ENCODE measurements at places on chromosomes 6 and 20.

- DNase-seq: peak; percentile 45
Observed at GRCh38 chr20:45306431-45306982, at the start of gene RBPJL. RBPJL (plus strand) TSS chr20:45306840; CDS start chr20:45306923, 83 bp downstream.

- no peak for DNase-seq
Observed at GRCh38 chr6:33926451-33926850, 122.6 kb upstream of the MLN start.

GRCh38 chr6:44040786-44041185 is 86.5 kb downstream of the MRPL14 start:
- no peak for DNase-seq

- no peak for DNase-seq
Observed at GRCh38 chr20:61125546-61126180, 126.4 kb upstream of the CDH4 start.

GRCh38 chr20:59576216-59576953 is 28.0 kb upstream of the PHACTR3 start:
- DNase-seq: no peak

DNA sequence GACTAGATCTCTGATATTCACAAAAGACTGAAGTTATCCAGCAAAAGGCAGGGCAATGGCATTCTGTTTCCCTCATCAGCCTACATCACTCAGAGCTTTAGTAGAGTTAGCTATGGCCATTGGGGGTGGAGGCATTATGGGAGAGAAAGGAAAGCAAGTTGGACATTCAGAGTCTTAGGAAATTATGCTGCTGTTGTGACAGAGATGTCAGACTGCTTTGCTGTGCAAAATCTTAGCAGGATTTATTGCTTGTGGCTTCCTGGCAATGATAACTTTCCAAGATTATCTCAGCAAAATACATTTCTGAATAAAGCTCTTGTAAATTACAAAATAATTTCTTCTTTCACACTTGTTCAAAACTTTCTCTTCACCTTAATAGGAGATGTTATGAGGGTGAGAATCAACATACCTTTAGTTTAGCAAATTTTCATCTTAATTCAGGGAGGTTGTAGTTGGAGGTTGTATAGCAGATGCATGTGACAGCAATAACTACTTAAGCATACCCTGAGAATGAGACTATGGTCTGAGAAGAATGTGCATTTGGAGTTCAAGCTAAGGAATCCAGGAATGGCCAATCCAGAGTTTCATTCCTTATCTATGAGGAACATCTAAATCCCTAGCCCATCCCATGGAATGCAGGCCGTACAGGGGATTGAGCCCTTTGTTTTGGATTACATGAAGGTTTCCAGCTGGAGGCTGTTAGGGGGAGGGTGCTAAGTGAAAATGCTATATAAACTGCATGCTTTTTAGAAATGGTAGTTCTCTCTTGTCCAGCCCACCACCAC is 179.8 kb downstream of the HAO1 start:
- no peak for DNase-seq

- DNase-seq: no peak
Observed at GRCh38 chr6:4055420-4056041, 23.4 kb downstream of the FAM217A start.

DNA sequence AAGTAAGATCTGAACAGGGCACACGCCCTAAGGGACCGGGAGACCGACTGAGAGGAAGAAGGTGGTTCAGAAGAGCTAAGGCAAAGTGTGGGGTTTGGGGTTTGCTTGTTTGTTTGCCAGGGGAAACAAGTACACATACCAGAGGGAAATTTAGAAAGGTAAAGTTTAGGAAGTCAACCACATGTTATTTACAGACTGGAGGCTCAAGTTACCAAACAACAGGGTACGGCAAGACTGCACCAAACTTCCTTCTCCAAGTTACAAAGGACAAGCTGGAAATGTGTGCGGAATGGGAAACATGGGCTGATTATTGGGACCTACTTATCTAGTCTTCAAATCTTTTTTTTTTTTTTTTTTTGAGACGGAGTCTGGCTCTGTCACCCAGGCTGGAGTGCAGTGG is 11.2 kb downstream of the PREP start:
- DNase-seq: no peak

DNA sequence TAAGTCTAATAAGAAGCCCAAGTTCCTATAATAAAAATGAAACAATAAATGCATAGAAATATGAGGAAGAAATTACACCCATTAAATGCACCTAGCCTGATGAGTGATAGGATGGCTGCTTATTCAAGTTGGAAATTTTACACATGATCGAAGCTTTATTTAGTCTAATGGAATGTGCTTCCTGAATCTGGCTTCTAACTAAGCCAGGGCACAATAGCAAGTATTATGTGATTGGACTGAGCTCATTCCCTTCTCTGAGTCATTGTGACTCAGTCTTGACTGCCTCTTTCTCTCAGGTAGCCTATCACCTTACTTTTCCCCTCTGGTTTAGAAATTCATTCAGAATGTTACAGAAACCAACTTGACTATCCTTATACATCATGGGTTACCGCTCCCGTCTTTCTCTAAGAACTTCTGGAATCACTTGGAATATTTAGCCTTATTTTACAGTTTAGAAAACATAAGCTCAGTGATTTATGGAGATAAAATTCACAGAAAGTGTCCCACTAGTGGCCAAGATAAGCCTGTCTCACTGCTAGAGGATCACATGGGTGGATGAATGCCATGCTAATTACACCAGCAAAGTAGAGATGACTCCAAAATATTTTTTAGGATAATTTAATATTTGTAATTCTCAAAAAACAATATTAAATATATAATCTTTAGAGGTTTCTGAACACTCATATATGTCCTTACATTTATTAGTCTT is 505.3 kb upstream of the JAG1 start:
- no peak for DNase-seq

DNA sequence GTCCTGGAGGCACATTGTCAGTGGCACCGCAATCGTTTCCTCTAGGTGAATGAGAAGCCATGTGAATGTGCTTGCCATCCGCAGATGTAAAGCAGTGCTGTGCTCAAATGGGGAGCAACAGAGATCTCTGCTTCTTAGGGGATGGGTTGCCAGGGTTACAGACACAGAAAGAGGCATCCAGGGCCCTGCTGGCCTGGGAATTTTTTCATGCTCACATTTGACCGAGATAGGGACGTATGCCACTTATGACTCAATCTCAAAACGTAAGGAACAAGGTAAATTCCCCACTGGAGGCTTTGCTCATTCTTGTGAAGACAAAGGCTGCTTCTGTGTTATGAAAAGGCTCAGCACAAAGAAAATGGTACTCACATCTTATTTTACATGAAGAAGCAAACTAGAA is 11.0 kb downstream of the C6orf118 start:
- no peak for DNase-seq

DNA sequence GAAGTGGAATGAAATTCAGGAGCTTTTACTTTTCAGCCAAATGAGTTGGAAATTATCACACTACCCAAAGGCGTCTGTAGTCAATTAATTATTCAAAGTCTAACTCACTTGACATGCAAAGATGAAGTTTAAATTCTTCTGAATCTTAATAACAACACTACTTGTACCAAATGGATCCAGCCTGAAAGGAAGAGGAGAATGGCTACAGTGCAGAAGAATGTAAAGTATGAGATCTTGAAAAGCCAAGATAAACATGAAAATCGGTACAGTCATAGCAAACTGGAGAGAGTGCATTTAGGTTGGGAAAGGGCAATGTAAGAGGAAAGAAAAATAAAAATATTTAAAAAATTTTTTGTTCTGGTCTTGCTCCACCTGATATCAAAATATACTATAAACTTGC is 195.5 kb downstream of the SIM1 start:
- DNase-seq: no peak

GRCh38 chr20:43755851-43756250 is 29.0 kb upstream of the GTSF1L start:
- DNase-seq: no peak

- no peak for DNase-seq
Observed at GRCh38 chr20:17488916-17489600, 42.1 kb downstream of the BFSP1 start.

- no peak for DNase-seq
Observed at GRCh38 chr6:88882536-88882935, 80.9 kb downstream of the RNGTT start.

DNA sequence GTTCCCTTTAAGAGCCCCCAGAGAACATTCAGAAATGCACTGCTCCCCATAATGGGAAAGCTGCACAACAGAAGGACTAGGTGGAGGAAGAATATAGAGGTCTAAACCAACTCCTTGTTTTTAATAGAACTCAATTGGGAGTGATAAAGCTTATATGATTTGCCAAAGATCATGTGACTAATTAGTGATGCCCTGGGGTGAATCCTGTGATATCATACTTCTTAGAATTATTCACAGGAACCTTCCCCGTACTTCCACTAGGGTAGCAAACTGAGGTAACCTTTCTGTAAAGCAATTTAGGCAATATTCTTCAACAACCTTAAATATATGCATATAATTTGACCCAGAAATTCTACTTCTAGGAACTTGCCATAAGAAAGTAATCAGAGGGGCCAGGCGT is 84.4 kb downstream of the TFAP2A start:
- no peak for DNase-seq

DNA sequence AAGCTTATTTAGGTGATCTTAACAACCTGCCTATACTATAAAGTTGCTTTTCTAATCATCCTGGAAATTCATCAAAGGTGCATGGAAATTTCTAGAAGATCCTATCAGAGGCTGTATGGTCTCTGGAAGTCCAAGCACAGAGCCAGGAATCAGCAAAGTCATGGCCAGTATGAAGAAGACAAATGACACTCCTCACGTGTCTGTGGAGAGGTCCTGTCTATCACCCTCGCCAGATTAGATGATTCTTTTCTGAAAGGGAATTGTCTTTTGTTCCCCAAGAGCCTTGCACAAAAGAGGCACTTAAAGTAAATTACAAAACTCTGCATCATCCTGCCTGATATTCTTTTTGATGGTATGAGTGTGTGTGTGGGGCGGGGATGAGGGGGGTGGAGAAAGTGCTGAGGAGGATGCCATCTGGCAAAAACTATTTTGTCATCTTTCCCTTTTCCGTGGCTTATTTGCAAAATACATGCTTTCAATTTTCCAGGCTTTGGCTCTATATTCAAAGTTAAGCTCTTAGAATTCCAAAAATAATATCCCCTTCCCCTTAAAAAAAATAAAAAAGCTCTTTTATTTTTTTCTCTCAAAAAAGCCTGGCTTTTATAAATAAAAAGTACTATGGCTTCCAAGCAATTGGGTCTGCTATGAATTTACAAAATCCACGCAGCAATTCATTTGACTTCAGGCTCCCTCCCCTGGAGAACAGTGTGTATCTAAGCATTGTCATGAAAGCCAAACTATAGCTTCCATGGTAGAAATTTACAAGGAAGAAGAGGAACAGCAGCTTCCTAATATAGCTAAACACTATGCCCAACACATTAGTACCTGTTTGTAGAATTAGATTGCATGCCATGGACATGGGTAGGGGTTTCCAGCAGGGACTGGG is 185.2 kb upstream of the ARG1 start:
- no peak for DNase-seq

DNA sequence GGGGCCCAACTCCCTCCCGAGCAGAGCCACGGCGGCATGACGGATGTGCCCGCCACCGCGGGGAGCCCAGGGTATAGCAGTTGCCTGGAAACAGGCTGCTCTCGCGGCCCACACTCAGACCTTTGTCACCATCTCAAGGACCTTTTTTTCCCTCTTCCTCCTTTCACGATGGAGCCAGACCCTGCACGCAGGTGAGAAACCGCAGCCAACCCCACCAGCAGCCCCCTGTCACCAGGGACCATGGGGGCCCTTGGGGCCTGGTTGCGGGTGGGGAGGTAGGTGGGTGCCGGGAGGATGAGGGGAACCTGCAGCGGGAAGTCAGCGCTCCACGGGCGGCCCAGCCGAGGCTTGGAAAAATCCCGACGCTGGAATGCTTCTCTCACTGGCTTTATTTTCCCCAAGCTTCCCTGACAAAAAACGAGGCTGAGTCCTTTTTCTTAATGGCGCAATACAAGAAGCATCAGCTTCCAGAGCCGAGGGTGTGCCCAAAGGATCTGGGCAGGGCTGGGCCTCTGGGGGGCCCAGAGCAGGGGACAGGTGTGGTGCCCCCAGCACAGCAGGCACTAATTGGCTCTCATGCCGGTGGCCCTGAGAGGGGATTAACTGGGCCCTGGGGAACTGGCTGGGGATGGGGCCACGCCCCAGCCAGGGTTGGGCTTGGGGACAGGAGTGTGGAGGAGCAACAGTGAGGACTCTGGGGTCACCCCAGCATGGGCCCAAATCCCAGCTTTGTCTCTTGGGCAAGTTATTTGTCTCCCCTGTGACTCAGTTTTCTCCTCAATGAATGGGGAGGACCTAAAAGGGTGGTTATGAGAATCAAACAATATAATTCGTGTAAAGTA is 23.9 kb downstream of the NOL4L start:
- no peak for DNase-seq

GRCh38 chr6:154951345-154952200 is 43.5 kb upstream of the TIAM2 start:
- DNase-seq: no peak

GRCh38 chr20:34560141-34560523 is 1.6 kb downstream of the MAP1LC3A start:
- no peak for DNase-seq
